Regular cardiac myocyte (primary cell): ENCODE measurements at places on chromosomes 3 and 15. TPM values are rescaled to one million over a fixed set of nuclear protein-coding genes. Genes with fewer than 3 reads are reported as not detected.

UMPS gene
- 35.0 and 56.4 TPM in 2 replicates for total RNA-seq

SERPINI2 gene
- not detected in 2 replicates for total RNA-seq

FOXB1 gene
- total RNA-seq = not detected in 2 replicates

IL16 gene
- total RNA-seq = 0.56 TPM in 1 of 2 replicates, not detected in the other

AHSG gene
- total RNA-seq = not detected in 2 replicates

CORO2B gene
- total RNA-seq = 8.2 and 12.3 TPM in 2 replicates

SOX2 gene
- not detected in 2 replicates for total RNA-seq

CD80 gene
- total RNA-seq = 0.19 TPM in 1 of 2 replicates, not detected in the other

GOLGA6B gene
- under 0.01 TPM in 1 of 2 replicates, not detected in the other for total RNA-seq

AGTR1 gene
- total RNA-seq = 2.3 and 4.4 TPM in 2 replicates

FBXO40 gene
- not detected in 2 replicates for total RNA-seq

CADPS gene
- total RNA-seq = 0.85 TPM in 1 of 2 replicates, not detected in the other

IGSF11 gene
- total RNA-seq = 0.56 TPM in 1 of 2 replicates, not detected in the other

CASR gene
- under 0.01 TPM in 1 of 2 replicates, not detected in the other for total RNA-seq

CACNA2D2 gene
- total RNA-seq = not detected in 2 replicates

PLCL2 gene
- total RNA-seq = 11.1 and 14.7 TPM in 2 replicates
